ENCODE measurements at places on chromosomes 12 and 14. TPM values are rescaled to one million over a fixed set of nuclear protein-coding genes. Genes with fewer than 3 reads are reported as not detected.

Gene DPF3
- polyA plus RNA-seq = 1.5 TPM

Gene ZFYVE26
- 15.3 TPM for polyA plus RNA-seq

Gene C12orf54
- not detected for polyA plus RNA-seq

DNA sequence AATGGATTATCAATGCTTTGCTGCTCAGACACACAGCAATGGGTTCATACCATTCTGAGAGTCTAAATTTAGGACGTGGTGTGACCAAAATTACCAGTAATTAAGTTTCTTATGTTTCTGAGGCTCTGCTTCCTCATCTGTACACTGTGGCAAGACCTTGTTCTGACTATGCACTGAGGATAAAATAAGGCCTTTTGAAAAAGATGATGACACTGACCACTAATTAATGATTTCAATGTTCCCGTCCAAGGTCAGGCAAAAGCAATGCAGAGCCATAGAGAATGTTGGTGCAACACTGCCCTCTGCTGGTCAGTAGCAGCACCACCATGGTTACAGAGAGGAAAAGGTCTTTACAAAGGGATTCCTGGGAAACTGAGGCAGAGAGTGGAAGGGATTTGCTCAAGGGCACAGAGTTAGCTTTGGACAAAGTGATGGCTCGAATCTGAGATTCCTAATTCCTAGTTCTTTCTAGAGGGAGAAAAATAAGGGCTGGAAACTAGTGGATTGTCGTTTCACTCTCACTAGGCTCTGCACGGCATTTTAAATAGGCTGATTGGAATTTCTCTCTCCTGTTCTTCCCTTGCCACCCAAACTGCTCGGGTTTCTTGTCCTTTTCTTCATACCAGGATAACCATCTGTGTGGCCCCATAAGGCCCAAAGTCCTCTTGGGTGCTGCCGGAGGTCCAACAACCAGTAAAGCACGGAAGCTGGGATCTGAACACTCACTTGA, 22.3 kb upstream of the P2RX7 start:
- peak; percentile 63 for DNase-seq

DNA sequence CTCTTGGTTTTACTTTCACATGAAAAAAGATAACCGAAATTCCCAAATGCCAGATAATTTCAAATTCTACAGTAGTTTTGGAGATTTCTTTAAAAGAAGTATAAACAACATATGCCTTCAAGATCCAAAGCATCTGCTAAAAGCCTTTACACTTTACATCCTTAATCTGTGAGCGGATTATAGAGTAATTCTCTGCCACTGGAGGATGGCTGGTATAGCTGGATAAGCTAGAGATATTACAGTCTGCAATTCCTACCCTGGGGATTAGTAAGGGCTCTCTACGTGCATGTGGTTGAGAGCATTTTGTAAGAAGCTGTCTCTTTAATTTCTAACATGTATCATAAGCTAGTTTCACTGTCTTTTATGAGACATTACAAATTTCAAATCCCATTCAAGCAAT, 240.3 kb upstream of the HMGA2 start:
- DNase-seq = no peak

DNA sequence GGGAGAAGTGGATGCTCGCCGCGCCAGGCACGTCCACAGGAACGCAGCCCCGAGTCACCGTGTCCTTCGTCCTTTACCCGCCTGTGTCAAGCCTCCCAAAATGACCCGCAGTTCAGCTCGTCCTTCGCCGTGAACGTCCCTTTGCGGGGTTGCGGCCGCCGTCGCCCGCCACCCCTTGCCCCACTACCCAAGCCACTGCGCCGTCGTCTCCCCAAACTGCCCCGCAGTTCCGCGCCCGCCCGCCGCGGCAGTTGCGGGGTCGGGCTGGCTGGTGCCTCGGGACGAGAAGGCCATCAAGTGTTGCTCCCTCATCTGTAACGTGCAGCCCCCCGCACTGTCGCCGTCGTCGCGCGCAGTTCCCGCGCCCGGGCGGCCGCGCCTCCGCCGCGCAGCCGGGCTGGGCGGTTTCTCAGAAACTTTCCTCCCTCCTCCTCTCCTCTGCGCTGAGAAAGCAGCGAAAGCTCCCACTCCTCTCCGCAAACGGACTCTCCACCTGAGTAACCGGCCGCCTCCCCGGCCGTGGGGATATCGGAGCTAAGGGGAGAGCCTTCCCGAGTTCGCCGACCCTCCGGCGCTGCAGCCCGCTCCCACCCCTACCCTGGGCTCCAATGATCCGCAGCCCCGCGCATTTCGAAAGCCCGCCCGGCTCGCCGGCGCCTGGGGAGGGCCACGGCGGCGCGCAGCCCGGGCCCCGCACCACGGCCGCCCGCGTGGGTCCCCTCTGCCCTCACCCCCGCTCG, 6.7 kb downstream of the CDKN1B start:
- DNase-seq = peak; percentile 57

GRCh38 chr12:65259501-65259900, 19.0 kb upstream of the MSRB3 start:
- DNase-seq = no peak

DNA sequence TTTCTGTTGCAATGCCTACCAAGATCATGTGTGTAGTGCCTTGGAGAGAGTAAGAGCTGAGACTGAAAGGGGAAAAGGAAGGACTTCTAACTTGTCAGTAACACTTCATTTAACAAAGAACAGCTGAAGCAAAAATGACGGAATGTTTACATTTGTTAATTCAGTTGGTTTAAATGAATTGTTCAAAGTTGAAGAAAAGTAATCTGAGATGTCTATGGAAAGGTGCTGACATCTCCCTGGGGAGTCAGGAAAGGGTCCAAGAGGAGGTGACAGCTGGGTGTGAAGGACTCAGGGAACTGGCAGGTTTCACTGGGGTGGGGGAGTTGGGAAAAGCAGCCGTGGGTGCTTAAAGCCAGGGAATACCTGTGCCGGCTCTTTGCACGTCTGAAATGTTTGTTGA, 7.9 kb downstream of the TMEM63C start:
- no peak for DNase-seq

- DNase-seq = no peak
Observed at GRCh38 chr12:48750215-48750614, 33.7 kb upstream of the CCNT1 start.
